ENCODE measurements at places on chromosomes 13 and 19.

GRCh38 chr13:20331419-20331818, 99.3 kb upstream of the GJB6 start:
- H3K4me3 ChIP-seq, result no peak overlapping the region
- no peak for DNase-seq
- no peak overlapping the region for H3K27ac ChIP-seq
- H3K36me3 ChIP-seq, result no peaks in the 10 kb centered on the region
- H3K4me1 ChIP-seq, result no peaks in the 10 kb centered on the region

GRCh38 chr19:18967358-18968146, 26.5 kb upstream of the HOMER3 start:
- no peaks in the 10 kb centered on the region for H3K27me3 ChIP-seq
- peak; percentile 67 for DNase-seq

DNA sequence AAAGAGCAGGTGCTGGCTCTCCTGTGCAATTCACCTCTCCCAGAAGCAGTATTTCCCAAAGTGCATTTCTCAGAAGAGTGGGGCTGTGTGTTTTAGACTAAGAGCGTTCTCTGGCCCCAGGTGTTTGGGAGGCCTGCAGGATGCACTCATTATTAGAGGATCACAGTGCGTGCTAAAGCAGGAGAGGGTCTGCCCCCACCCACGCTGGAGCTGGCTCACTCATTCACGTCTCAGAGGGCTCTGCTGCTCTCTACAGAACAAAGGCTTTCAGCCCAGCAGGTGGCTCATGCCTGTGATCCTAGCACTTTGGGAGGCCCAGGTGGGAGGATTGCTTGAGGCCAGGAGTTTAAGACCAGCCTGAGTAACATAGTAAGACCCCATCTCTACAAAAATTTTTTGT, 756.7 kb downstream of the UQCRFS1 start:
- H3K4me3 ChIP-seq, result no peak overlapping the region
- H3K4me1 ChIP-seq, result no peaks in the 10 kb centered on the region
- no peaks in the 10 kb centered on the region for H3K36me3 ChIP-seq
- no peak overlapping the region for H3K27ac ChIP-seq

DNA sequence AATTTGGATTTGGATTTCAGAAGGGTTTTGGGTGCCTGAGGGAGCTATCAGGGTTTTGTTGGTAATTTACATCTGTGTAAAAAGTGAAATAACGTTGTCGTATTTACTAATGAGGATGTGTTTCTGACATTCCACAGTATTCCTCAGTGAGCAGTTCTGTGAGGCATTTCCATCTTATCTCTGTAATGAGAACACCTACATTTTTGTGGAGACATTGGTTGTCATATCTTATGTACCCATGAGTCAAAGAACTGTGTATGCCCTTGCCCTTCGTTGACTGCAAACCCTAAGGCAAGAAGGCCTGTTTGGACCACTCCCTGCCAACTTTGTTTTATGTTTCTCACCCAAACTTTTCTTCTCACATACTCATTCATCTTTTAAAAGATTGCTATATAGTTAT, 14.2 kb upstream of the IL17D start:
- H3K27ac ChIP-seq, result no peak overlapping the region
- no peak for DNase-seq
- H3K4me1 ChIP-seq, result no peaks in the 10 kb centered on the region
- no peaks in the 10 kb centered on the region for H3K36me3 ChIP-seq
- H3K4me3 ChIP-seq, result no peak overlapping the region

GRCh38 chr19:6739883-6740588, 556 bp downstream of the TRIP10 start:
- peaks cover 17% of the 10 kb centered on the region for H3K4me1 ChIP-seq
- H3K27me3 ChIP-seq, result no peaks in the 10 kb centered on the region
- peak overlapping the region; percentile 93 for H3K27ac ChIP-seq
- H3K4me3 ChIP-seq, result peak overlapping the region; percentile 88
- H3K36me3 ChIP-seq, result peaks cover 19% of the 10 kb centered on the region

DNA sequence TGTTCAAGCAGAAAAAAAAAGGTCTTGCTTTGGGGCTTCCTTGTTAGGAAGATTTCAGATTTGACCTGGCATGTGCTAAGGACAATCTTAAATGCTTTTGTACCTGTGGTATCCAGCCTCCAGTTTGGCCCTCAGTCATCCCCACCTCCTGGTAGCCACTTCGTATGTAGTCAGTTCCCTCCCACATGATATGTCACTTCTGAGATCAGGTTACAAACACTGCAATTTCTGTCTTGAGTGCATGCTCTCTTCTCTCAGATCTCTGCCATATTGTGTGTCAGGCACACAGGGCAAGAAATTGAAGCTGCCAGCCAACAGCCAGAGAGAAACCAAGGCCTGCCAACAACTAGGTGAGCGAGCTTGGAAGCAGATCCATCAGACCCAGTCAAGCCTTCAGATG, 60.3 kb upstream of the STARD13 start:
- H3K27me3 ChIP-seq, result no peaks in the 10 kb centered on the region
- no peaks in the 10 kb centered on the region for H3K36me3 ChIP-seq
- H3K27ac ChIP-seq, result no peak overlapping the region
- no peaks in the 10 kb centered on the region for H3K4me1 ChIP-seq
- H3K4me3 ChIP-seq, result no peak overlapping the region

DNA sequence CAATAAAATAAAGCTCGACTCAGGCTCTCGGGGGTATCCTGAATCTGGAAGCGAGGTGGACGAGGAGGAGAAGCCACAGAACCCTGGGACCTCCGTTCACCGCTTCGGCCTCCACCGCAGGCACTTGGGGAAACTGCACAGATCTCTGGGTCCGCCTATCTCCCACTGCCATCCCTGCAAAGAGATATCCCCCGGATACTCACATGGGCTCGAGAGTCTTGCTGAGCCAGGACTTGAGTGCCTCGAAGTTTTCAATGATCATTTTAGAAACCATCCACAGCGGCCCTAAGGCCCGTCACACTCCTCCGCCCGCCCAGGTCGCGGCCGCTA, 589 bp downstream of the RBM26 start:
- no peaks in the 10 kb centered on the region for H3K4me1 ChIP-seq
- H3K36me3 ChIP-seq, result no peaks in the 10 kb centered on the region
- no peaks in the 10 kb centered on the region for H3K27me3 ChIP-seq
- H3K27ac ChIP-seq, result peak overlapping the region; percentile 97
- no peak for DNase-seq

DNA sequence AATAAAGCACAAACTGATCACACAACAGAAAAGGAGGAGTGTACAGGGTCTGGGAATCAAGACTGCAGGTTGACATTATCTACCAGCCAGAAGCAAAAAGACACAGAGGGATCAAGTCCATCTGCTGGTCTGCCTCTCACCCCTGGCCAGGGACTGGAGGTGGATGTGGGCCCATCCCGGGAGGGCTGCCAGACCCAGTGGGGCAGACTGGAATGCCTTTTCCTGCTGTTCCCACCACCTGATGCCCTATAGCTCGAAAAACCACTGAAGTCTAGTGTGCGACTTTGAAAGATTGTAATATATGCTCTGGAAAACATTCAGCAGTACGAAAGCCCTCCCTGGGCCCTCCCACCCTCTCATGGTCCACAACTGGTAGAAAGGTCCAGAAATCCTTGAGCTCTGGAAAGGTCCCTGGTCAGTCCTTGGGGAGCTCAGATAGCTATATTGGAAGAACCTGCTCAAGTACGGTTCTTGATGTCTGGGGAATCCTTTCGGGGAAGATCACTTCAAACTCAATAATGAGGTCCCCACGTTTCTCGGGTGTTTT, 2.6 kb downstream of the DNAJB1 start:
- no peaks in the 10 kb centered on the region for H3K27me3 ChIP-seq
- peak overlapping the region; percentile 86 for H3K4me3 ChIP-seq
- no peaks in the 10 kb centered on the region for H3K36me3 ChIP-seq
- peak overlapping the region; percentile 39 for H3K27ac ChIP-seq
- no peak for DNase-seq

GRCh38 chr13:66237411-66238062, 992.6 kb downstream of the PCDH9 start:
- H3K27ac ChIP-seq, result no peak overlapping the region
- H3K36me3 ChIP-seq, result no peaks in the 10 kb centered on the region
- no peak for DNase-seq
- H3K4me1 ChIP-seq, result no peaks in the 10 kb centered on the region
- no peak overlapping the region for H3K4me3 ChIP-seq

GRCh38 chr13:79297128-79297527, 108.9 kb downstream of the RBM26 start:
- H3K36me3 ChIP-seq, result no peaks in the 10 kb centered on the region
- H3K4me1 ChIP-seq, result no peaks in the 10 kb centered on the region
- no peak for DNase-seq
- no peaks in the 10 kb centered on the region for H3K27me3 ChIP-seq
- no peak overlapping the region for H3K4me3 ChIP-seq

Data from Peyer's patch (tissue), 4 donors.